ENCODE measurements at places on chromosomes 5 and 9.

GRCh38 chr5:149747141-149747832, 17.2 kb downstream of the PPARGC1B start:
- DNase-seq, result no peak

- DNase-seq, result peak; percentile 83
Measured at GRCh38 chr5:65760504-65761275, 38.7 kb downstream of the NLN start.

- no peak for DNase-seq
Measured at GRCh38 chr9:4686112-4686511, 6.7 kb downstream of the CDC37L1 start.

DNA sequence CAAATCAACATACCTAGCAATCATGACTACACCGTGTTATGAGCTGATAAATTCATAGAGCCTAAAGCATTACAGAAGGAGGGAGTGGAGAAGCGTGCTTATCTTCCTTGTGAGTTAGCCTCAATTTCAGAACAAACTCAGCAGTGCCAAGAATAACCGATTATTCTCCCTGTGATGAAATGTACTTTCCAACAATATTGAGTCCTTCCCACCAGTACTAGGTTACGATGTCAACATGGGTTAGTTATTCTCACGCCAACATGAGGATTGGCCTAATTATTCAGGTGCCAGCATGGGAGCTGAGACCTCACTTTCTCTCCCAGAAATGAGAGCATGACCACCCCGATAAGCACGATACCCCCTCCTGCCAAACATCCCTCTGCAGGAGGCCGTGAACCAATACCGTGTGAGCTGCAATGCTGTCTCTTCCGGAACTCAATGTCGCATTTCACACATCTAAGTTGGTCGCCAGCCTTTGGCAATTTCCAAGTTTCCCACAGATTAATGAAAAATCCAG, 193.7 kb downstream of the ENC1 start:
- DNase-seq, result no peak

Measured in natural killer cell (primary cell).